ENCODE measurements at places on chromosomes 1 and 21.
A peak's percentile ranks its signal among the peaks of the same experiment; 100 is the strongest.

DNA sequence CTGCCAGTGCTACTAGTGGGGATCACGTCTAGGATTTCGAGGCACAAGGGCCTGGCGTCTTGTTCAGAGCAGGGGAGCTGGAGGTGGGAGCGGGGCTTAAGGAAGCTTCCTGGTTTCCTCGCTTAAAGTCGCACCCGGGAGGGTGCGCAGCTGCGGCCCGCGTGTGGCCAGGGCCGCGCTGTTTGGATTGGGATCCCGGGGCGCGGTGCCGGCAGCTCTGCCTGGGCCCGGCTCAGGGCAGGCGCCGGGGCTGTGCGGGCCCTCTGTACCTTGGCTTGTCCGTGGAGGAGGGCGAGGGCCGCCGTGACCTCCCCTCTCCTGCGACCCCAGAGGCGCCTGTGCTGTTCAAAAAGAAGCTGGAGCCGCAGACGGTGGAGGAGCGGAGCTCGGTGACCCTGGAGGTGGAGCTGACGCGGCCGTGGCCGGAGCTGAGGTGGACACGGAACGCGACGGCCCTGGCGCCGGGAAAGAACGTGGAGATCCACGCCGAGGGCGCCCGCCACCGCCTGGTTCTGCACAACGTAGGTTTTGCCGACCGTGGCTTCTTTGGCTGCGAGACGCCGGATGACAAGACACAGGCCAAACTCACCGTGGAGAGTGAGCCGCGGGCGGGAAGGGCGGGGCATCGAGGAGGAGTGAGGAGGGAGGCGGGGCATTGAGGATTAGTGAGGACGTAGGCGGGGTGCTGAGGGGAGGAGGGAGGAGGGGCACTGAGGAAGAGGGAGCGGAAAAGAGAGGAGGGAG, 67.8 kb downstream of the OBSCN start:
- DNase-seq: peak; percentile 84

DNA sequence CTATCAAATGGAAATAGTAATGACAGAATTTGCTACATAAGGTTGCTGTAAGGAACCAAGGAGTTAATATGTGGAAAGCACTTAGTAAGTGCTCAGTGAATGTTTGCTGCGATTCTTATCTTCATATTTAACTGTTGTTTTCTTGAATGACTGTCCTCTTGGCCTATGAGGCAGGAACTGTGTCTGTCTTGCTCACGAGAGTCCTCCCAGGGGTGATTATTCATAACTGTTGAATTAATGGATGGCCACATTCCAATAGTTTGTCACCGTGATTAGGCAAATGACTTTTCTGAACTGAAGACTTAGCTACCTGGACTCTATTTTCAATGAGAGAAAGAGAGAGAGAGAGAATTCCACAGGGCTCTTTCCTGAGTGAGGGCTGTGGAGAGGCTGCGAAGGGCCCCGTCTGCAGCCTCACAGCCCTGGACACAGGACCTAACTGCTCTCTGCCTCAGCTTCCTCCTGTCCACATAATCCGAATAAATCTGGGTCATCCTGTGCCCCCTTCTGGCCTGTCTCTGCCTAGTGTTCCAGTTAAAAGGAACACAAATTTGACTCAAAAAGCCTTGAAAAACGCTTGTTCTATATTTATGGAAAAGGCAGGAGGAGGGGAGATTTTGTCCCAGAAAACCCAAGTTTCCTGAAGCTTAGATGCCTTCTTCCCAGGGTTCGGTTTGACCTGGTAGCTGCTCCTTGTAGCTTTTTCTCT, 8.5 kb downstream of the EDN2 start:
- DNase-seq: no peak

DNA sequence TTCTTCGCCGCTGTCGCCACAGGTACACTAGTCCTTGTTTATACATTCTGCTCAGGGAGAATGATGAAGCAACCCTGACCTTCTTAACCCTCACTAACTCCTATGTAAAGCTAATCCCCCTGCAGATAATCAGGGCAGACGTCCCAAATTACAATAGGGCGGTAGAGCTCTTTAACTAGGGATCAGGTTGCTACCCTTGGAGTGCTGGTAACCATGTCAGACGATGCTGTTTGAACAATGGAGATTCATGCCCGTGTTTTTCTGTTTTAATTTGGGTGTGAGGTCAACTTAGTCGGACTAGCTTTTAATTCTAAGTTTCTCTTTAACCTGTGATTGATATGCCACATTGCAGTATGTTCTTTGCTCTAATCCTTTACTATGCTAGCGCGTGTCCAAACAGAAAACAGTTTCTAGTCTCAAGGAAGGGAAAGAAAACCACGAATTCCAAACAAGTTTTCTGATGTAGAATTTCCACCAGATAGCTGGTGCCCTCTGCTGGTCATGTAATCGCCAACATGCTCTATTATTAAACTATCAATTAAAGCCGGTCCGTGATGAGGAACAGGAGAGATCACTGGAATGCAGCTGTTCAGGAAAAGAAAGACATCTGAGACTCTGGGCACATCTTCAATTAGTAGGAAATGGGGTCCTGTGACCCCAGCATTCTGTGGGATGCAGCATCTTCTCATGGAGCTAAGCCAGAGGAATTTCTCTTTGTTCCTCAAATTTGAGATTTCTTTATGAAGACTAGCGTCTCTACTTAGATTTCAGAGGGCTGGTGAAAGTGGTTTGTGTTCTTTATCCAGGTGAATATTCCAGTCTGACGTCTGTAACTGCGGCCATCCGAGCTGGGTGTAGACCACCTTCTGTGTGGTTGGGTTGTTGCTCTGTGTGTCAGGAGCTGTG, 18.3 kb upstream of the VAMP3 start:
- DNase-seq: peak; percentile 19

GRCh38 chr1:163035446-163036249, 33.5 kb upstream of the RGS4 start:
- DNase-seq: no peak

GRCh38 chr1:78570539-78570938, 49.7 kb upstream of the IFI44L start:
- DNase-seq: no peak

GRCh38 chr1:3908886-3909517, 8.9 kb upstream of the C1orf174 start:
- no peak for DNase-seq

DNA sequence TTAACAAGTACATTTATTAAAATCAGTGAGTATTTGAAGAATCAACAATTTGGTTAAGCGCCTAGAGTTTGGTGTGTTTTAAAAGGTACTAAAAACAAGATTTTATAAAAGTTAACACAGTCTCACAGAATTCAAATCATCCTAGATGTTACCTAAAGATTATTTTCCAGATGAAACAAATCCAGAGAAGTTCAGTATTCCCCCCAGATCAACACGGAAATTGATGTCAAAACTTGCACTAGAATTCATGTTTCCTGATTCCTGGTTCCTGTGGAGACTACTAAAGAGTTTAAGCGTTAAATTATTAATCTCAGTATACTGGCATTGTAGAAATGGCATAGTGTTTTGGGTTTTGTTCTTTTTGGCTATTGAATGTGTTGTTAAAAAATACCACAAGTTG, 1.4 kb downstream of the PTBP2 start:
- DNase-seq: no peak

DNA sequence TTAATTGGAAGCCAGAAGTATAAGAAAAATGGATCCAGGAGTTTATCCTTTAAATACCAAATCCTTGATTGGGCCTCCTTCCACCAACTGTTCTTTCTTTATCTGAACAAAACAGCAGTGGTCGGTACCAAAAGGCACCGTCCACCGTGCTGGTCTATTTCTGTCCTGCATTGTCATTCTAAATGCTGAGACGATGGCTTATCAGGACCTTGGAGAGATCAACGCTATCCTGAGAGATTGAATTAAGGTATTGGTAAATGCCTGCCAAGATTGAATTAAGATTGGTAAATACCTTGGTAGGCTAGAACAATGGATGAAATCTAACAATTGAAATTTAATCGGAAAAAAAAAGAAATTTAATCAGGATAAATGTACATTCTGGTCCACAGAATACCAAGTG, 73.4 kb upstream of the SOD1 start:
- DNase-seq: no peak

DNA sequence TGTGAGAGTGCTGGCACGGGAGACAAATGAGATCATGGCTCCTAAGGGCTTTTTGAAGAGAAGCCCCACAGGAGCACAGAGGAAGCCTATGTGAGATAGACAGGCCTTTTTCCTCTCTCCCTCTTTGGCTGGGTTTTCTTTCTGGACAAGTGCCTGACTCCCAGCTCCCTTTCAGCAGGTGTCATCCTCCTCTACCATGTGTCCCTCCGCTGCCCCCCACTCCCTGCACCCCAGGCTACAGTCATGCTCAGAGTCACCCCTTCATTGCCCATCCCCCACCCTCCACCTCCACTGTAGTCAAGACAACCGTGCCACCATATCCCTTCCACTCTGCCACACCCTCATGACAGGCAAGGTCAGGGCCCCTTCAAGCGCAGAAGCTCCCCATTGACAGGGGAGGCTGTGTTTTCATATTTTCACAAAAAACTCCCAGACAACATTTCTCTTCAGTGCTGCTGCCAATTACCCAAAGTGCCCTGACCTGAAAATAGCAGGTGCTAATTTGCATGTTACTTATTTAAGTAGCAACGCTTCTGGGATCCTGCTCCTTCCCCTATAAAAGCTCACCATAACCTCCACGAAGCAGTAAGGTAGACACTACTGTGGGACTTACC, 92.1 kb upstream of the IPO9 start:
- DNase-seq: no peak

GRCh38 chr1:163063610-163064009, 5.6 kb upstream of the RGS4 start:
- DNase-seq: no peak

GRCh38 chr1:19079541-19080472, 123.3 kb upstream of the IFFO2 start:
- no peak for DNase-seq

DNA sequence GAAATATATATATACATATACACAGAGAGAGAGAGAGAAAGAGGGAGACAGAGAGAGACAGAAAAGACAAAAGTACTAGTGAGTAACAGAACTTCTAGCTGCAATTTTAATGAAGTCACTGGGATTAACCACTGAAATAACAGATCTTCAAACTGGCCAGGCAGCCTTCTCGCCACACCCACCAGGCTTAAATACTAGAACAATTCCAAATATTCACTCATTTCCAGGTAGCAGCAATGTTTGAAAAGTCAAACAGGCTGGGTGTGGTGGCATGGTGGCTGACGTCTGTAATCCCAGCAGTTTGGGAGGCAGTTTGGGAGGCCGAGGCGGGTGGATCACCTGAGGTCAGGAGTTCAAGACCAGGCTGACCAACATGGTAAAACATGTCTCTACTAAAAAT, 5.2 kb downstream of the PRDX1 start:
- no peak for DNase-seq

Data from T-helper 1 cell (primary cell).